Chondrocyte (in vitro differentiated cells): ENCODE measurements at places on chromosomes 6 and 20.

DNA sequence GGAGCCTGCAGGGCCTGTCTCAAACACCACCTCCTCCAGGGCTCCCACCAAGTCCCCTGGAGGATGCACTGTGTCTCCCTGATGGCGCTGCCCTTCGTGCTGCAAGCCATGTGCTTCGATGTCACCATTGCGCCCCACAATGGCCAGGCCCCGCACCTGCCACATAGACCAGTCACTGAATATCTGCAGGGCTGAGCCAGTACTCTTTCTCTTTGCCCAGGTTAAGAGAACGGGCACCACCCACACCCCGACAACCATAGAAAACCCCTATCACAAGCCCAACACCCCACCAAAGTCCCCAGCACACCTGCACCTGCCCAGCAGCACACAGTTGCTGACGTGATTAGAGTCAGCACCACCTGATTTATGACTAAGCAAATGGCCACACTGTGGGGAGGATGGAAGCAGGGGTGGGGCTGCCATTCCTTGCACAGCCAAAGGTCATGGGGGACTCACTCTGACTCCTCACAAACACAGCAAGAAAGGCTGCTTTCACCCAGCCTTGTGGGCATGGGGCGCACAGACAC is 104.3 kb downstream of the SLC23A2 start:
- no peak for DNase-seq

GRCh38 chr20:15692570-15692969 is 880.7 kb downstream of the KIF16B start:
- no peak for DNase-seq

DNA sequence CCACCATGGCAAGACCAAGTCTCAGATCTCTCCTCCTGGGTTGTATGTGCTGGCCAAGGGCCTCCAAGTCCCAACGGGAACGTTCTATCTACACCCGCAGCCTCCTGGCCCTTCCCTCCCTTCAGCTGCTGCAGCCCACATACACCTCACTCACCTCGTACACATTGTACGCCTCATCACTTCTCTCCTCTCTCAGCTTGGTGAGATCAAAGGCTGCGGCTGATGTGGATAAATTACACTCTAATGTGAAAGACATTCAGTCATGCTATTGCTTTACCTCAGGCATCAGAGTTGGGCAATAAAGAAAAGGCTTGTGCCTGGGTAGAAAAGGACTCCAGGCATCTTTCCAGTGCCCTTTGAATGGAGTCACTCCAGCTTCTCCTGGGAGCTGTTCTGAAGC is 135.3 kb upstream of the FOXQ1 start:
- no peak for DNase-seq

GRCh38 chr6:137884149-137884909 is 17.3 kb downstream of the TNFAIP3 start:
- DNase-seq, result no peak

- DNase-seq, result no peak
Observed at GRCh38 chr6:11128608-11129007, 17.1 kb upstream of the ERVFRD-1 start.

DNA sequence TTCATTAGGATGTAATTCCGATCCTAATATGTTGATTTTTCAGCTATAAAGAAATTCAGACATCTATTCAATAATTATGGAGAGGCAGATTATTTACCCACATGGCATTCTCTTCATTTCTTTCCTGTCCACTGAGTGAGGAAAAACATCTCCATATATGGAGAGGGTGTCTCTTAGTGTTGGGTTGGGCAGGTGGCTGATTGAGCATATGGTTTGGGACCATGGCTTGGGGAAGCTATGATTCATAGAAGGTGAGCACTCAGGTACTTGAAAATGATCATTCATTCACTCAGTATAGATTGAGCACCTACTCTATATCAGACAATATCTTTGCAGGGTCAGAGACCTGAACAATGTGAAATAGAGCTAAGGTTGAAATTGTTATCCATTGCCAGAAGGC is 41.3 kb upstream of the IL20RA start:
- no peak for DNase-seq

GRCh38 chr6:35587167-35587566 is 74.5 kb upstream of the TULP1 start:
- no peak for DNase-seq
